Eye (tissue), 1 donor: ENCODE measurements at places on chromosomes 3 and 15.
A peak's percentile ranks its signal among the peaks of the same experiment; 100 is the strongest.

DNA sequence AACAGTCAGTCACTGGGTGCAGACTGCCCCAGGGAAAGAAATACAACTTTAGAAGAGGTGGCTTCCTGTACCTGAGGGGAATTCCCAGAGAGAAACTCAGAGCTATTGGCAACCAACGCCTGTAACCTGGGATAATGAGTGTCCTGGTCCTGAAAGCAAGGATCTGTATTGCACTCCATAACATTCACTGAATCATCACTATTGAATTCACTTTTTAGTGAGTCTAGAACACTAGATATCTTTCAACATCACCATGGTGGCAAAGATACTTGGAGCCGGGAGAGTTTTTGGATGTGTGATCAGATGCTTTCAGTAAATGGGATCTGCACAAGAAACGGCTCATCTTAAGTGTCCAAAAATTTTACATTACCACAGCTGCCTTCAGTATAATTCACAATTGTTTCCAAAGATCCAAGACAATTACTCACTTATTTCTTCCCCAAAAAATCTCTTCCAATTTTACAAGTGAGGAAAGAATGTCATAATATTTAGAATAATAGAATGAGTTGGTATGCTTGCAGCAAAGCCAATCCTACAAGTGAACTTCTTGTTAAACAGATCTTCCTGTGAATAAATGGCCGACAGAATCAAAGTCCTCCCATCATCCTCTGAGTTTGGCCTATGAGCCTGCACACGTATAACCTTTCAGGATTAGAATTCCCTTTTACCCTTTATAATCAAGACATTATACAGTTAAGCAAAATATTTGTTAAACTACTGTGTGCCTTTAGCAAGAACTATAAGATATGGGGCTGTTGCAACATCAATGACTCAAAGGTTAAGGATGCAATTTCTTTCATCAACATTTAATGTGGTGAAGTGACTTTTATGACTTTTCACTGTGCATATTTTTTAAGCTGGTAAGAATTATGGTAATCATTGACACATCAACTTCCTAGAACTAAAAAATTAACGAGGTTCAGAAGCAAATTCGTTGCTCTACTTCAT lies 243.3 kb upstream of the COL8A1 start:
- DNase-seq = peak; percentile 13

DNA sequence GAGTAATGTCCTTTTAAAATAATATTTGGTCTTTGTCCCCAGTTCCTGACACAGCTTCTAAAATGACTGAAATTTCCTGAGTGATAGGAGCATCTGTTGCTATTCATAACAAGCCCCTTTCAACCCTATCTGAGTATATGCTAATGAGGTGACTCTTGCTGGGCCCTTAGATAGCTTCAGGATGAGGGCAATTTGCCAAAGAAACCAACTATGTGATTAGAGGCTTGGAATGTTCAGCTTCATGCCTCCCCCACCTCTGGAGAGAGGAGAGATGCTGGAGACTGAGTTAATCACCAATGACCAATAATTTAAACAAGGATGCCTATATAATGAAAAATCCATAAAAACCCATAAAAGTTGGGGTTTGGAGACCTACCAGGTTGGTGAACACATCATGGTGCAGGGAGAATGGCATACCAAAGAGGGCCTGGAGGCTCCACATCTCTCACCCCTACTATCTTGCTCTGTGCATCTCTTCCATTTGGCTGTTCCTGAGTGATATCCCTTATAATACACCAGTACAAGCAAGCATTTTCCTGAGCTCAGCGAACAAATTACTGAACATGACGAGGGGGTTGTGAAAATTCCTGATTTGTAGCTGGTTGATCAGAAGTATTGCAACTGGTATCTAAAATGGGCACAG lies 189.2 kb downstream of the ECT2 start:
- peak; percentile 3 for DNase-seq

- no peak for DNase-seq
Measured at GRCh38 chr3:22734207-22734606, 468.9 kb upstream of the UBE2E2 start.

- DNase-seq = peak; percentile 24
Measured at GRCh38 chr3:8848696-8849131, 79.3 kb upstream of the OXTR start.

DNA sequence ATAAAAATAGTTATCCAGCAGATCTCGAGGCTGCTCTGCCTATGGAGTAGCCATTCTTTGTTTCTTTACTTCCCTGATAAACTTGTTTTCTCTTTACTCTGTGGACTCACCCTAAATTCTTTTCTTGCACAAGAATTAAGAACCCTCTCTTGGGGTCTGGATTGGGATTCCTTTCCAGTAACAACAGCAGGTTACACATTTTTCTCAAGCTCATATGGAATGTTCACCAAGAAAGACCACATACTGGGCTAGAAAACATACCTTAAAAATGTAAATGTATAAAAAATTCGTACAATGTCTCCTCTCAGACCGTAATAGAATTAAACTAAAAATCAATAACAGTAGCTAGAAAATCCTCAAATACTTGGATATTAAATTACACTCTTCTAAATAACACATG lies 299.2 kb downstream of the CNTN3 start:
- DNase-seq = no peak
